NCI-H748 treated with DMSO at 0.1 percent for 48 hours (cell line): ENCODE measurements at places on chromosomes 3 and 15.

DNA sequence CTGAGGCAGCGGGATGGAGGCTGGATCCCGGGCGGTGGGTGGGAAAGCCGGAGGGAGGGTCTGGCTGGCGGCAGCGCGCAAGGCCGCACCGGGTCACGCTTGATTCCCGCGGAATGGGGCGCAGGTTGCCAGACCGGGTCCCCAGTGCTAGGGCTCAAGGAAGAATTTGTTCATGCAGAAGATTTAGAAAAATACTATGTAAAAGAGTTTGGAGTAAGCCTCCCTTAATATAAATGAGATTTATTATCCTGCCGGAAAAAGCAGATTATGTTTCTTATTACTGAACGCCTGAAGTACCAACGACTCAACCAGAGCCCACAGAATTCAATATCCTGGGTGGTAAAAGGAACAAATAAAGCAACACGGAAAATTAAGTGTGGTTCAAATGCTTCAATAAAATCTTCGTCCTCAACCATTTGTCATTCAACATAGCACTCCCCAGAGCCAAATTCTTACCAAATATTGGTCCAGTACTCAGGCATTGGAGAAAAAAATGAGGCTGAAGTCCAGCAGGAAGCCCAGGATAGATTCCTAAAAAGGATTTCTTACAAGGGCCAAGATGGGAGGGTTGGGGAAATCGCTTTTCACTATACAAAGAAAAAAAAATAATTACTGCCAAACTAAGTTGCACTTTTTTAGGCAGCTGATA is 1.2 kb upstream of the ZBTB20 start:
- no peak for DNase-seq

GRCh38 chr3:113064183-113064582 is 73.4 kb downstream of the GTPBP8 start:
- no peak for DNase-seq

GRCh38 chr3:170726976-170727661 is 141.2 kb upstream of the SLC7A14 start:
- DNase-seq: no peak

- no peak for DNase-seq
Measured at GRCh38 chr3:3825035-3825434, 25.8 kb downstream of the LRRN1 start.

DNA sequence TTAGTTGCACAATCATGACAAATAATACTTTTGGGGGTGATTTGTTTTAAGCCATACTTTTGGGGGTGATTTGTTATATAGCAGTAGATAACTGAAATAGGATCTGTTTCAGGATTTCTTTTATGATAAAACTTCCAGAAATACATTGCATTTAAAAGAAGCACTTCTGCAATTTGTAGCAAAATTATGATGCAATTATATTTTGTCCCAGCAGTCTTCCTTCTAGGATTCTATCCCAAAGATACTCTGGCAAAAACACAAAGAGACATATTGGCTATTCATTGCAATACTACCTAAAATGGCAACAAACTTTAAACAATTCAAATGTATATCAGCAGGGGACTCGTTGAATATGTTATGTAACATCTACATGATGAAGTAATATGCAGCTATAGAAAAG is 78.9 kb upstream of the ANKRD28 start:
- DNase-seq: no peak

GRCh38 chr3:178170698-178171535 is 365.3 kb upstream of the KCNMB2 start:
- no peak for DNase-seq

DNA sequence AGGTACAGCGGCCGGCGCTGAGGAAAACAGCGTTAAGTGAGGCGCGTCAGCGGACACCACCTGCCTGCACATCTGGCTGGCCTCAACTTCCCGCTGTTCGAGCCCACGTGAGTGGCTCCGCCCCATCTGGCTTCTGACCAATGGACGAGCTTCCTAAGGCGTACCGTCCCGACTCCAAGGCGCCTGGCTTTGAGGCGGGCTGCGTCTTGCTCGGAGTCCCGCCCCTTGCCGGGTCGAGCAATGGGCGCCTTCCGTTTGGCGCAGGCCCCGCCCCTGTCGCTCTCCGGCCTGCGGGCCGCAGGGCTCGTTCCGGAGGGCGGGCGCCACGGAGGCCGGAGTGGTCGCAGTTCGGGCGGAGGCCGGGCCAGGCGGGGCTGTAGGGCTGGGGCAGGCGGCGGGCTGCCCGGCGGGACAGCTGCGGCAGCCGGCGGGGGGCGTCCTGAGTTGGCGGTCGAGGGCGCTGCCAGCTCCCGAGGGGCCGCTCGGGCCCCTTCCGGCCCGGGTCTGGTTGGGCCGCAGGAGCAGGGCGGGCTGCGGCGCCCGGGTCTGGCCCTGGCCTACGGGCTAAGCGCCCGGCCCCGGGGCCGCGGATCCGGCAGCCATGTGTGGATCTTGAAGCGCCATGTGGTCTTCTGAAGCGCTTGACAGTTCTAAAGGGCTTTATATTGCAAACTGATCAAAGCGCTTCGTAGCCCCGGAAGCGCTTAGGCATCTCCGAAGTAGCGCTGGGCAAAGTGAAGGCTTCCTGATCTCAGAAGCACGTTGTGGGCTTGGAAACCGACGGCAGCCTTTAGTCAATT is at the start of gene TATDN2:
TSS of gene TATDN2 (plus strand) at position 276 of the 800 bp plus-strand sequence. CDS start 742 bp downstream, outside the sequence.
- peak; percentile 74 for DNase-seq

DNA sequence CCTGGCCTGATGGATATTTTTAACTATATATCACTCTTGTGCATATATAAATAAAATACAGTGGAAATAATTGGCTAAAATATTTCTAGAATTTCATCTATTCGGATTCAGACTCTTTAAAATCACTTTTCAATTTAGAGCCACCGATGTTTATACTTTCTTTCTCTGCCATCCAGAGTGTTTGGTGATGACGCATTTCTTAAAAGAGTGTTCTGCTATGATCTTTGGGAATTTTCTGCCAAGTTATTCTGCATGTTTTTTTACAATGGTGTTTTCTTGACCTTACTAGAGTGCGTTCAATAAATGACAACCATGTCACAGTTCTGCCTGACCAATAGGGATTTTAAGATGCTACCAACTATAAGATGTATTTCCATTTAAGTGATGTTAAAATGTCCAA is 30.2 kb downstream of the PPP2R3A start:
- DNase-seq: no peak

DNA sequence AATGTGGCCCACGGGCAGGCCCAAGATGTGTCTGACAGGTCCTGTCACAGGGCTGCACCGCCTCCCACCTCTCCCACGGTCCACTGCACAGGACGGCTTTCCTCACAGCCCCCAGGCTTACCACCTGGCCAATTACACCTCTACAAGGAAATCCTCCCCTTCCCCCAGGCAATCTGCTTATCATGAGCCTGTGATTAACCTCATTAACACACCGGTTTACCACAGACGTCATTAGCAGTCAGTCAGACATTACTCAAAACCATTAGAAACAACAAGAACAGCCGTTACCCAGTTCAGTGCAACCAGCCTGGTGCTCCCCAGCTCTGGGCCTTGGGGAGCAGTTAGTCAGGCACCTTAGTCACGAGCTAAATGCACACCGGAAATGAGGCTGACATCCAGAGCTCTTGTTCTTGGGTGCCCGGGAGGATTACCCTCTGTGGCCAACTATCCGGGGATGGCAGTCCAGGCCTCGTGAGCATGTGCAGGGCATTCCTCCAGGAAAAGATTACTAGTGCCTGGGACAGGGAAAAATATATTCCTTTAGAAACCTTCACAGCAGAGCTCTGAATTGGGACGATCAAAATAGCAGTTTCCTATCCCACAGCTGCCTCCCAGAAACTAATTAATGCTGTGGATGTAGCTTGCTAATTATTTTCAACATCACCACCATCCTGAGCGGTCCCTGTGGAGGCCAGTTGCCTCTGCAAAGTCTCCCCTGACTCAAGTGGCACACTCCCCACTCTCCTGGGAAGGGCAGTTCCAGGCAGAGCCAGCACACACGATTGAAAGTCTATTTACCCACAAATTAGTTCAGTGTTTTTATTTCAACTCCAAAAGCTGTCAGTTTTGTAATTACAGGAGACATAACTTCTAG is 117.4 kb upstream of the ZBED2 start:
- no peak for DNase-seq

DNA sequence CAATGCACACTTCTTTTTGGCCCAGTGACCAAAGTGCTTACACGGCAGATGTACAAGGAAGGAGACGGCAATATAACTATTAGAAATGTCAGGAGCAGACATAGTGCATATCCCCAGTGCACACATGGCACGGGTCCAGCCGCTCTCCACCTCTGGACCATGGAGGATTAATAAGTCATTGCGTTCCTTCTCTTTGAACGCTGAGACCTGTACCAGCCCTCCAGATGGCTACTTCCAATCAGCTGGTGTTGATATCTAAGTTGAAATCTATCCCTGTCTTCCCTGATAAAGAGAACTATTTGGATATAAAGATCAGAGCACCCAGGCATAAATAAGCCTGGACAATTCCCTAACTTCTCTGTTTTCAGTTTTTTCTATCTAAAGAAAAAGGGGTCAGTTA is 212.5 kb downstream of the CADPS start:
- DNase-seq: no peak

- DNase-seq: no peak
Measured at GRCh38 chr3:38017445-38018295, 11.8 kb downstream of the PLCD1 start.

- DNase-seq: no peak
Measured at GRCh38 chr15:68695061-68695595, 116.3 kb downstream of the CORO2B start.

GRCh38 chr3:51792206-51792605 is 13.2 kb upstream of the IQCF6 start:
- DNase-seq: no peak

- no peak for DNase-seq
Measured at GRCh38 chr3:9246189-9246588, 3.3 kb downstream of the SRGAP3 start.
